Cortex of kidney (tissue), 1 donor: ENCODE measurements at places on chromosomes 1 and 21.

- DNase-seq, result no peak
Measured at GRCh38 chr1:208165659-208166058, 78.5 kb downstream of the PLXNA2 start.

DNA sequence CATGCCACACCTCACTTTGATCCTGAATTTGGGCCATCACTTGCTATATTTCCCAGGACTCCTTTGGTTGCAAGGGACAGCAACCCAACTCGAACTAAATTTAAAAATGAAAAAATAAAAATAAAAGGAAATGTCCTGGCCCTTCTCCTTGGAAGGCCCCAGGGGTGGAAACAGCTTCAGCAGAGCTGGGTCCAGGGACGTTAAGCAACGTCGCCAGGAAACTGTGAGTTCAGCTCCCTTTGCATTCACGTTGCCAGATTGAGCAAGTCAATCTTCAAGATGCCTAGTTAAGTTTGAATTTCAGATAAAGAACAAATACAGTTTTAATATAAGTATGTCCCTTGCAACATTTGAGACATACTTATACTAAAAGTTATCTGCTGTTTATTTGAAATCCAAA is 14.6 kb upstream of the SPSB1 start:
- DNase-seq, result no peak

GRCh38 chr1:42746436-42747105 is 6.5 kb upstream of the CLDN19 start:
- no peak for DNase-seq

GRCh38 chr1:243316366-243316989 is 60.6 kb downstream of the SDCCAG8 start:
- DNase-seq, result no peak

GRCh38 chr1:206506405-206507283 is 687 bp upstream of the RASSF5 start:
- no peak for DNase-seq

GRCh38 chr1:28416509-28417194 is 47.1 kb downstream of the PHACTR4 start:
- no peak for DNase-seq

- DNase-seq, result no peak
Measured at GRCh38 chr21:14687268-14687625, 141.1 kb upstream of the SAMSN1 start.
